Sciatic nerve (tissue), 2 donors: ENCODE measurements at places on chromosomes 11 and 22. TPM values are rescaled to one million over a fixed set of nuclear protein-coding genes. Genes with fewer than 3 reads are reported as not detected.

STK33 gene
- total RNA-seq = 3.1 TPM

FOLR3 gene
- total RNA-seq = 1.1 TPM

DNA sequence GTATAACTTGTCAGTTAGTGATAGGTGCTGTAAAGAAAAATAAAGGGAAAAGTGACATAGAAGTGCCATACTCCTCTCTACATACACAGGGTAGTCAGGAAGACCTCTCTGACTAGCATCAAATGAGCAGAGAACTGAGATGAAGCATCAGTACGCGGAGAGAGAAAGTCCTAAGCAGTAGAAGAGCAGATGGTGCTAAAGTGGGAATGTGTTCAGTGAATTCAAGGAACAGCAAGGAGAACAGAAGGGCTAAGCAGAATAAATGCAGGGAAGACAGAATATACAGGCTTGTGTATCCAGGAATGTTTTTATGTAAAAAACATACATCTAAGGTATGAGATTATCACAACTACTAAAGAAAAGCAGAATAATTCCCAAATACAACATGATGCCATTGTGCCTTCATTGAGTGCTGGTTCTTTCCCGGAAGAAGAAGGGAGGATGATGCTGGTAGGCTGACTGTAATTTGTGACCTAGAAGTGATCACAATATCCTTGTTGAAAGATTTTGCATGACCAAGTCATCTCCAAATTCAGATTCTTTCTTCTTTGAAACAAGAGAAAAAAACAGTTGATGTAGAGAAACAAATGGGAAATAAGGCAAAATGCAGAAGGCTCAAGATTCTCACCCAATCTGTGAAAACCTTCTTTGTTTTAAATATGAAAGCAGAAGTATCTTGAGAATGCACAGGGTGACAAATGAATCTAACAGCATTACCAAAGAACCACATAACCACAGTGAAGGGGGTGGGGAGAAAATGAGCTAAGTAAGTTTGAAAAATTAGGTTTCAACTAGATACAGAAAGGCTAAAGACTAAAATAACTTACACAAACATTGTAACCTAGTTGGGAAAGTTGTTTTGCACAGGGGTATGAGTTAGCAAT lies 20.5 kb downstream of the MRE11 start:
- no peak for DNase-seq

DNA sequence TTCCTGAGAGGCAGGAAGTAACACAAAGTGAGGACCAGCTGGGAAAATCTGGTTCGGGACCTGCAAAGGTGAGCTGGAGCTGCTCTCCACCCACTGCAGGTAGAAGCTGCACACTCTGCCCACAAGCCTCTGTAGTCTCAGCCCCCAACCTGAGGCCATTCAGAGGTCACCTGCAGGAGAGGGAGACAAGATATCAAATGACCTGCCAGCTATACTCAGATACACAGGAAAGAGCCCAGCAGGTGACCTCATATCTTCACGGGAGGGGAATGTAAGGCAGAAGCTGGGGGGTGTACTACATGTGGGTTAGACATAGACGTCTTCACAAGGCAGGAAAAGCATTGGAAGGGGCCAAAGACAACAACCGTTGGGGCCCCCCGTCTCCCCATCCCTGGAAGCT lies 86.1 kb downstream of the APIP start:
- no peak for DNase-seq

DNA sequence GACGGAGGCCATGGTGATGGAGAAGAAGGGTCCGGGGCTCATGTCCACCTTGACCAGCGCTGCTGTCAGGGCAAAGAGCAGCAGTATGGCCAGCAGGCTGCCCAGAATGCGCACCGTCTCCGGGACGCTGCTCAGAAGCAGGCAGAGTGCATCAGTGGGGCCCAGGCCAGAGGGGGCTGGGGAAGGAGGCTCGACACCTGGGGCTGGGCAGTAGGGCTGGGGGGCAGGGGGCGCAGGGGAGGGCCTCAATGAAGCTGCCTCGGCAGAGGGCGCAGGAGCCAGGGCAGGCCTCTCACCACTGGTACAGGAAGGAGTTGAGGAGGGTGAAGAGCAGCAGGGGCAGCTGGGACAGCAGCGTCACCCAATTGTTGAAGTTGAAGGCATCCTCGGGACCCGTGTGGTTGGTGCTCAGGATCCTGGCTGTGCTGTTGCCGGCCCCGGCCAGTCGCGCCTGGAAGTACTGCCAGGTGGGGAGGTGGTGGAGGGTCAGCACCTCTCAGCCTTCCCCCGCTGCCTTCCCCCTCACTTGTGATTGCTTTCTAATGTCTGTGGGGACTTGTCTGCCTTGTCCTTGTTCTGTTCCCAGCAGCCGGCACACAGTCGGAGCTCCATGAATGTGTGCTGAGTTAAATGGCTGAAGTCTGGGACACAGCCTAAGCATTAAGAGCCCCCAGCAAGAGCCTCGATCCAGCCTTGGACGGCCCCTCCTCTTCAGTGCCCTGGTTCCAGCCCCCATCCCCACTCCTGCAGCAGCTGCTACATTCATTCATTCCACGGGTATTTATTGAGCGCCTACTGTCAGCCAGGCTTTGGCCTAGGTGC lies 2.3 kb downstream of the SLC29A2 start:
- DNase-seq = no peak

- DNase-seq = no peak
Measured at GRCh38 chr11:1660111-1660867, 30.7 kb downstream of the KRTAP5-5 start.

GRCh38 chr11:69278091-69278867 lies 15.7 kb upstream of the MYEOV start:
- peak; percentile 52 for DNase-seq

DNA sequence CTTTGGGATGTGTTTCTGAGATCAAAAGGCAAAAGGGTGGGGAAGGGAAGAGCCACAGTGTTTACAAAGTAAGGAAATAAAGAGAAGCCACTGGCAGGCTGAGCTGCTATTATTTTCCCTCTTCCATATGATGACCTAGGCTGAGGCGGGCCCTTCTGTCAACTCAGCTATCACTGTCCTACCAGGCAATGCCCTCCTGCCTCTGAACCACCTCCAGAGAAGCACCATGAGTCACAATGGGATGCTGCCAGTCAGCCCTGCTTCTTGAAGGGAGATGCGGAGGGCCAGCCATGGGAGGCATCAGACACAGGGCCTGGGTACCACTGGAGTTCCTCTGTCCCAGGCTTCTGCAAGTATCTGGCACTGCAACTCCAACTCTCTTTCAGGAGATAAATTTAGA lies 107.9 kb upstream of the BID start:
- DNase-seq = no peak
